CD4-positive, alpha-beta T cell (primary cell): ENCODE measurements at places on chromosomes 12 and 14. TPM values are rescaled to one million over a fixed set of nuclear protein-coding genes. Genes with fewer than 3 reads are reported as not detected.

The ISM2 gene
- total RNA-seq, result not detected

The LRRIQ1 gene
- not detected for total RNA-seq

The DCN gene
- not detected for total RNA-seq

DNA sequence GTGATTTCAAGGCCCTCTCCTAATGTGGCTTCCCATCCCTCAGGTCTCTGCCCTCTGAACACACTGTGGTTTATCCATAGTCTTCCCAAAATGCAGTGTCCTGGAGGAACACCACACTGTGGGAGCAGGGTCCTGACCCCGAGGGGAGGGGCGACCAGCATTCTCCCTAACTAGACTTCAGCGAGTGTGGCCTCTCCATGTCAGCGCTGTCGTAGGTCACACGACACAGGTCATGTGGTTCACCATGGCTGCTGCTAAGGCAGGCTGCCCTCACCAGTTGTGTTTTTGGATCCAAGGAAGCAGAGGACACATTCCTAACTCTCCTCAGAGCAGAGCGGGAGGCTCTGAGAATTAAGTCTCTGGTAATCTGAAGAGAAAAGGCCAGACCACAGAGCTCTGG is 50.5 kb downstream of the SSH1 start:
- no peaks in the 10 kb centered on the region for H3K27me3 ChIP-seq
- H3K4me1 ChIP-seq, result peaks cover 4% of the 10 kb centered on the region
- H3K4me3 ChIP-seq, result no peak overlapping the region
- peaks cover 33% of the 10 kb centered on the region for H3K36me3 ChIP-seq
- no peak overlapping the region for H3K27ac ChIP-seq

GRCh38 chr14:53161758-53162435 is 8.8 kb upstream of the DDHD1 start:
- H3K27me3 ChIP-seq, result no peaks in the 10 kb centered on the region
- no peaks in the 10 kb centered on the region for H3K4me1 ChIP-seq
- no peak for DNase-seq
- H3K27ac ChIP-seq, result no peak overlapping the region
- H3K4me3 ChIP-seq, result no peak overlapping the region

DNA sequence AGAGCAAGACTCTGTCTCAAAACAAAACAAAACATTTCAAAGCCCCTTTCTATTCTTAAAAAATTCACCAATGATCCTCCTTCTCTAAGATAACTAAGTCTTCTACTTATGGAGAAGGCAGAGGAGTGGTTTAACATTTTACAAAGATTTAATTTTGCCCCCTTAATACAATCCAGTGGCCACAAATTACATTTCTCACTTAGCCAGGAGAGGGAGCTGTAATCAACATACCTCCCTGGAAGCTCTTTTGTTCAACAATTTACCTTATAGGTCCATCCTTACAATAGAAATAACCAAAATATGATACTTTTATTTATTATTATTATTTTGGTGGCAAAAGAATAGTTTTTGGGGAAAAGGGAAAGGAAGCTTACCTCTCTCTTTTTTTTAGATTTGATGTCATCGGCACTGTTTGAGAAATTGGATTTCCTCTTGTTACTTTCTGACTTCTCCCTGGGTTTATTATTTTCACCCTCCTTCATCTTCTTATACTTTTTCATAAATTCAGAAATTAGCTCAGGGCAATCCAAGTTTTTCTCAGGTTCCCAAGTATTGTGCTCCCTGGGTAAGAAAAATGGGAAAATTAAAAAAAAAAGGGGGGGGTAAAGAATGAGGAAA is 28.1 kb downstream of the CBX5 start:
- no peak overlapping the region for H3K4me3 ChIP-seq
- peaks cover 28% of the 10 kb centered on the region for H3K36me3 ChIP-seq
- no peaks in the 10 kb centered on the region for H3K27me3 ChIP-seq
- no peak overlapping the region for H3K27ac ChIP-seq
- H3K4me1 ChIP-seq, result no peaks in the 10 kb centered on the region
- no peak for DNase-seq

GRCh38 chr12:105245291-105245690 is 9.3 kb upstream of the APPL2 start:
- H3K4me1 ChIP-seq, result no peaks in the 10 kb centered on the region
- no peak for DNase-seq
- no peaks in the 10 kb centered on the region for H3K27me3 ChIP-seq
- no peak overlapping the region for H3K27ac ChIP-seq
- H3K4me3 ChIP-seq, result no peak overlapping the region
- H3K36me3 ChIP-seq, result no peaks in the 10 kb centered on the region

DNA sequence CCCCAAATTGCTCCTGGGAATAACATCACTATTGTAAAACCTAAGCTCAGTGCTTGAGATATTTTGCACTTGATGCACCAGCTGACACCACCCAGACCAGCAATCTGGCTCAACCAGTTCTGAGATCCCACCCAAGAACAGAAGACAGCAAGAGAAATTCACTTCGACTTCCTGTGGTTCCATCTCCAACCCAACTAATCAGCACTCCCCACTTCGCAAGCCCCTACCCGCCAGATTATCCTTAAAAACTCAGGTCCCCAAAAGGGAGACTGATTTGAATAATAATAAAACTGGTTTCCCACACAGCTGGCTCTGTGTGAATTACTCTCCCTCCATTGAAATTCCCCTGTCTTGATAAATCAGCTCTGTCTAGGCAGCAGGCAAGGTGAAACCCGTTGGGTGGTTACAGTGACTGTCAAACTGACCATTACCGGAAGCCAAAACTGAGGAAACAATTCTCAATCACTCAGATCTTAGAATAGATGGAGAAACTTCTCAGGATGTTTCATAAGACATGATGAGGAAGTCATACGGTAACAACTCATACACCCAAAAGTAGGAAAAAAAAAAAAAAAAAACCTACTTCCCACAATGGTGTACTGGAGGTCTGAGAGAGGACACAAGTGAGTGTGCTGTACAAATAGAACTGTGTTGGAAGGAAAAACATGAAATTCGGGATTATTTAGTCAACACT is 92.4 kb downstream of the TMTC1 start:
- H3K36me3 ChIP-seq, result no peaks in the 10 kb centered on the region
- no peaks in the 10 kb centered on the region for H3K27me3 ChIP-seq
- no peak overlapping the region for H3K27ac ChIP-seq
- DNase-seq, result no peak
- no peak overlapping the region for H3K4me3 ChIP-seq

The UNC79 gene
- total RNA-seq, result not detected
